CD4-positive, alpha-beta T cell treated with Interleukin-15 for 1 hour (primary cell): ENCODE measurements at places on chromosomes 12 and 14.

DNA sequence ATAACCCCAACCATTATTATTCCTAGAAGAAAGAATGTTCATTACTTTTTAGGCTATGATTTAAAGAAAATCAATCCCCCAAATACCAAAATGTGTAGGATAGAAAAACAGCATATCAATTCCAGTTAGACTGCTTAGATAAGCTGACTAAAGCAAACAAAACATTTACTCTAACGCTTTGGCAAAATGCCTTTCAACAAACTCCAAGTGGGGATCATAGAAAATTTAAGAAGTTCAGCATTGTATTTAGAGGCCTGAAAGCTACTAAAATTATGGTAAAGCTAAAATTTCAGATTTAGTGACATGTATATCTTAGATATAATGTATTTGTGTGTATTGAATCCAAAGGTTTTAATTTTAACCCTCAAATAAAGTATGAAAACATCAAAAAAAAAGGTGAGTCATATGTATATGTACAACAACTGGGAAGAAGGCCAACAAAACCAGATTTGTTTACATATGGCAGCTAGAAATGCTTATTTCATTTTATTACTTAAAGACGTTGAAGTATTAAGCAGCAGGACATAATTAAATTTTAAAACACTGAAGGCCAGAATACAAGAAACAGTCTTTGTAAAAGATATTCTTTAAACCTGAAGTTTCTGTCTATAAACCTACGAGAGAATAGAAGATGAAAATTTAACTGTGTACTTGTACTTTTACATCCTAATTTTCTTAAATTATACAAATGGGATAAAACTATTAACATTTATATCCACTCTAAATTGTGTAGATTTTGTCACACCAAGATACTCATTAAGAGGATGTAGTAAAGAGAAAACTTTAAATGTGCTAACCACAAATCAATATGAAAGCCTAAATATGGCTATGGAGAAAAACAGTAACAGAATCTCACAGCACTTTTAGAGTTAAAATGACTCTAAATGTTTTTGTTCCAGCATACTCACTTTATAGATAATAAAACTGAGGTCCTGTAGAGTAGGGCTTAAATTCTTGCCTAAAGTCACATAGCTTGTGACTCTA, 71.4 kb downstream of the SLC41A2 start:
- no peak for DNase-seq

DNA sequence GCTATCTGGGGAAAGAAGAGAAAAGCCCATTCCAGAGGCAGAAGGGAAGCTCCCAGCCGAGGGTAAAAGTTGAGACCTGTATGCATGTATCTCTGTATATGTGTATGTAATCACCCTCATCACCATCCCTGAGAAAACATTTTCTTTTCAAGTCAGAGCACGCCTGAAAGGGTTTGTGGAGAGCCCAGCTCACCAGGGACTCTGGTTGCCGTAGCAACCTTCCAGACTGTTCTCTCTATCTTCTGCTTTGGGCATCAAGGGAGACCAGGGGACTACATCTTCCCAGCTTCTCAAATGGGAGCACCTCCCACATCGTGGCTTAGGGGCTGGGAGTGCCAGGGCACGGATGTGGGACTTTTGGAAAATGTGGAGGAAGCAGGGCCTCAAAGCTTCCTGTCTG, 93.5 kb downstream of the GALNT8 start:
- DNase-seq: no peak

DNA sequence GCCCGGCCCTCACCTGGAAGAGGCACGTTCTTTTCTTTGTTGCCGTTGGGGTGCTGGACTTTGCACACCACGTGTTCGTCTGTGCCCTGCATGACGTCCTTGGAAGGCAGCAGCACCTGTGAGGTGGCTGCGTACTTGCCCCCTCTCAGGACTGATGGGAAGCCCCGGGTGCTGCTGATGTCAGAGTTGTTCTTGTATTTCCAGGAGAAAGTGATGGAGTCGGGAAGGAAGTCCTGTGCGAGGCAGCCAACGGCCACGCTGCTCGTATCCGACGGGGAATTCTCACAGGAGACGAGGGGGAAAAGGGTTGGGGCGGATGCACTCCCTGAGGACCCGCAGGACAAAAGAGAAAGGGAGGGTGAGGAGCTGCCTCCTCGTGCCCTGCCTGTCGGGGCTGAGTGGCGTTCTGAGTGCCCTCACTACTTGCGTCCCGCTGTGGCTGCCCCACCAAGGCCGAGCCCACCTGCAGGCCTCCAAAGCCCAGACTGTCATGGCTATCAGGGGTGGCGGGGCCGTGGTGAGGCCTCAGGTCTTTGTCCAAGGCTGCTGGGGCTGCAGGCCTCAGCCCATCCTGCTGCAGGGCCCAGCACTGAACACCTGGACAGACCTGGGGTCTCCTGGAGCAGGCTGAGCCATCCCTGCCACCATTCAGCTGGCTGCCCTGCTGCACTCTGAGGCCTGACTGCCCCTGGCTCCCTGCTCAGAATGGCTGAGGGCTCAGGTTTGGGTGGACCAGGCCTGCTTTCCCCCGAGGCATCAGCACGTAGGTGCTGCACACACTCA, 329.7 kb downstream of the TMEM121 start:
- DNase-seq: no peak

DNA sequence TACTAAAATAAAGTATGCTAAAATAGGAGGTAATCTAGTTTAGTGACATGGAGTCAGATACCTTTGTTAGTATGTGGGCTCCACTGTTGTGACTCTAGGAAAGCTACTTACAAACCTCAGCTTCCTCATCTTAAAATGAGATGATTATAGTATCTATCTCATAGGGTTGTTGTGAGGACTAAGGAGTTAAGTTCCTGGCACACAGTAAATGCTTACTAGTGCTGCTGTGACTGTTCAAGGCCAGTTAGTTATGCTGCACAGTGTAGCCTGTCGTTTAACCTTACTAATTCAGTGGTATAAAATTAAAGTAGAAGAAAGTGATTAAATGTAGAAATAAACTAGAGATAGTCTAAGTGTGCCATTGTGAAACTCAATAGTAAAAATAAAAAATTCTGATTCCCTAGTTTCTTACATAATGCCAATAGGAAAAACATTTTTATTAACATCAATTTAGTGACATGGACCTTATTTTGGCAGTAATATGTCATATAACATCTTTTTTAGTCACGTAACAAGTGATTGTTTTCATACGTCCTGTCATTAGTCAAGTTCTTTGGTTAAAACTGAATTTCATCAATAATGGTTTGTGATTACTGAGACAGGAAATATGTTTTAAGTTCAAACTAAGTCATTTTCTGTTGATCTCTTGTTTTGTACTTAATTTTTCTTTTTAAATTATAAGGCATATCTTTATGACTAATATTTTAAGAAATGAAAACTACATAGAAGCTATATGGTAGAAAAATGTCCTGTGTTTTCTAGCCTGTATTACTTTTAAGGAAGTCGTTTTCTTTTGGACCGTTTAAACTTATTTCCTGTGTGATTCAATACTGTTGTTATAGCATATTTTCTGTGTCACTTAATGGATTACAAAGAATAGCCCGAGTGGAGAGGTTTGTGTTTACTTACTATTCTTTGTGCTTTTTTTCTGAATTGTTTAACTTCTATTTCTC, 74.0 kb downstream of the PCNX1 start:
- DNase-seq: no peak

GRCh38 chr12:67275380-67275913, 6.3 kb downstream of the CAND1 start:
- no peak for DNase-seq

DNA sequence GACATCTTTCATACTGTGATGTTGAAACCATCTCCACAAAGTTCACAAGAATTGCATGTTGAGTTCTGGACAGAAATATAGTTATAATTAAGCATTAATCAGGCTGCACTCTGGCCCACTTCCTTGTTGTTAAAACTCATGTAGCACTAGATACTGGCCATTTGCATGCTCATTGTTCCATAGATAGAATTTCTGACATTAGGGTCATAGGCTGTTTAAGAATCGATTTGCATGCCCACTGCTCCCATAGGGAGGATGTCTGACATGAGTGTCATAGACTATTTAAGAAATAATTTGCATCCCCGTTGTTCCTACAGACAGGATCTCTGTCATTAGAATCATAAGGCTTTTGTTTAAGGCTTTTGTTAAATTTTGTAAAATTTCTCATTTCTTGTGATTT, 50.2 kb downstream of the MYF5 start:
- no peak for DNase-seq

DNA sequence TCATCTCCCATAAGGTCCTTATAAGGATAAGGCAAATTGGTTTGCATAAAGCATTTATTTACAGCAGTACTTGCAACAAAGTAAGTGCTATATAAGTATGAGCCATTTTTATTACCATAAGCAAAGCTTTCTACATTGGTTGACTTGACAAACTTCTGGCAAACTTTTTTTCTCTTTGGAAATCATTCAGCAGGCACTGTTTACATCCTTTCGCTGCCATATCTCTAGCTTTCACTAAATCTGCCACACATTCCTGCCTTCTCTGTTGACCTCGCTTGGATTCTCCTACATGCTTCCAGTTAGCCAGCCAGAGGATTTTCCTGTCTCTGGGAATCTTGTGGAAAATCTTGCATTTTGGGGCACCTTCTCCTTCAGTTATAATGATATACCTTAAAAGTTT, 21.8 kb upstream of the HDAC7 start:
- no peak for DNase-seq

DNA sequence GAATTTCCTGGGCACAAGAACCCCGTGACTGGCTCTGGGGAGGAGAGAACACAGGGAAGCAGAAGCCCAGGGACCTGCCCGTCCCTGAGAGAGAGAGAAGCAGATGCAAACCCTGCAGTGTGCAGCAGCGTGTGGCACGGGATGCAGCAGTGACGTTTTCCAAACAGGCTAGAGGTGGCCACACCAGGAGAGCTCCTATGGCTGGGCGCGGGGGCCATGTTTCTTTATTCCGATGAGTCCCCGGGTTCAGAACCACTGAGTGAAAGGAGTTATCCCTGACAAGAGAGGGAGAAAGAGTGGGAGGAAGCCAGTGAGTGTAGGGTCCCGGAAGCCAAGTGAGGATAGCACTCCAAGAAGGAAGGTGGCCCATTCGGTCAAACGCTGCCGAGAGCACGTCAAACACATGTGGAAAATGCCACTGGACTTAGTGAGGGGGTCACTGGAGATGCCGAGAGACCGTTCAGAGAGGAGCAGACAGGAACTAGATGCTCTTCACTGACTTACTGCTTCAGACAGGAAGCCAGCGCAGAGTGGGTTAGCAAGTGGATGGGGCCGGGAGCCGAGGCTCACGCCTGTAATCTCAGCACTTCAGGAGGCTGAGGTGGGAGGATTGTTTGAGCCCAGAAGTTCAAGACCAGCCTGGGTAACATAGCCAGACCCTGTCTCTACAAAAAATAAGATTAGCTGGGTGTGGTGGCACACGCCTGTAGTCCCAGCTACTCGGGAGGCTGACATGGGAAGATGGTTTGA, 123.0 kb downstream of the BCL11B start:
- no peak for DNase-seq
